ENCODE measurements at places on chromosomes 11 and 22. TPM values are rescaled to one million over a fixed set of nuclear protein-coding genes. Genes with fewer than 3 reads are reported as not detected.

GRCh38 chr11:11620173-11620920, 1.5 kb downstream of the GALNT18 start:
- DNase-seq = no peak

GRCh38 chr11:9642894-9643293, 21.0 kb upstream of the SWAP70 start:
- no peak for DNase-seq

DNA sequence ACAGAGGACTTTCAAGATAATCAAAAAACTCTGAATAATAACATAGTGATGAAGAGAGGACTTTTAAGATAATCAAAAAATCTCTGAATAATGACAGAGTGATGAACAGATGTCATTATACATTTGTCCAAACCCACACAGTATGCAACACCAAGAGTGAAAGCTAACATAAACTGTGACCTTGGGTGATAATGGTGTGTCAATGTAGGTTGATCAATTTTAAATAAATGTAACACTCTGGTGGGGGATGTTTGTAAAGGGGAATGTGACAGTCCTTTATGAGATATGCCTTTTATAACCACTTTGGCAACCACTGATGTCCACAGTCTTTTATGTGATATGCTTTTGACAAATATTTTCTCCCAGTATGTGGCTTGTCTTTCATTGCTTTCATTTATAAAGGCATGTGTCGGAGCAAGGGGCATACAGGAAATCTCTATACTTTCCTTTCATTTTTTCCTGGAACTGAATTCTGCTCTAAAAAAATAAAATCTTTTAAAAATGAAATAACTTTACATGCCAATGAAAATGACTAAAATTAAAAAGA, 10.3 kb upstream of the OR9G1 start:
- no peak for DNase-seq

DNA sequence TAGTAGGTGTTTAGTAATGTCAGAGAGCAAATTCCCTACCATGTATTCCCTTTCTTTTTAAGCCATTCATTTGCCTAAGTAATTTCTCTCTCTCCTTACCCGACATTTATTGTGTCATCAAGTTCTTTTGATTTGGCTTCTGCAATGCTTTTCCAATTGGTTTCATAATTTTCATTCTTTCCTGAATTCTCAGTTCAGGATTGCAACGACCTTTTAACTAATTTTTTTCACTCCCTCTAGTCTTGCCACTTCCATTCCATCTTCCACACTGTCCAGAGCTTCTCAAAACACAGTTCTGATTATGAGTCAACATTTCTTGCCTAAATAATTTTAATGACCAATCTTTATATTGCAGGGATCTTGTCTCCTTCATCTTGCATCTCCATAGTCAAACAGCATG, 41.2 kb upstream of the RAB30 start:
- DNase-seq = no peak

GRCh38 chr22:47446331-47446730, 683.9 kb downstream of the TBC1D22A start:
- DNase-seq = no peak

DNA sequence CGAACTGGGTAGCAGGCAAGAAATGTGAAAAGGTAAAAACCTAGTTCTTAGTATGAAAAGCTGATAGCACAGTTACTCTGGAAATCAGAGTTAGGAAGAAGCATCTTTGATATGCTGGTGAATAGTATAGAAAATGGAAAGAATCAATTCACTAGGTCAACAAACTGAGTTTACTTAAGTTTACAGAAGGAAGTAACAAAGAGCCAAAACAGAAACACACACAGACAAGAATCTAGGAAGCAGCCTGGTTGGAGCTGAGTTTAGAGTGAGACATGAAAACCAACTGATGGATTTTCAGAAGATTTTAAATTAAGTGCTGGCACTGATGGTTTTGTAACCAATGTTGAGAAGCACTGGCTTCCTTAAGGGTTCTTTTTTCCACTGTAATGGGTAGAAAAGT, 296.3 kb downstream of the CADM1 start:
- no peak for DNase-seq

GRCh38 chr11:43547889-43548381, 132.6 kb upstream of the HSD17B12 start:
- DNase-seq = no peak

SPATA19 gene
- total RNA-seq = not detected

KCTD14 gene
- total RNA-seq = not detected
